C1 segment of cervical spinal cord (tissue), 14 donors: ENCODE measurements at places on chromosomes 6 and 20.

GRCh38 chr6:41071501-41071922 lies 644 bp downstream of the OARD1 start:
- DNase-seq = no peak

DNA sequence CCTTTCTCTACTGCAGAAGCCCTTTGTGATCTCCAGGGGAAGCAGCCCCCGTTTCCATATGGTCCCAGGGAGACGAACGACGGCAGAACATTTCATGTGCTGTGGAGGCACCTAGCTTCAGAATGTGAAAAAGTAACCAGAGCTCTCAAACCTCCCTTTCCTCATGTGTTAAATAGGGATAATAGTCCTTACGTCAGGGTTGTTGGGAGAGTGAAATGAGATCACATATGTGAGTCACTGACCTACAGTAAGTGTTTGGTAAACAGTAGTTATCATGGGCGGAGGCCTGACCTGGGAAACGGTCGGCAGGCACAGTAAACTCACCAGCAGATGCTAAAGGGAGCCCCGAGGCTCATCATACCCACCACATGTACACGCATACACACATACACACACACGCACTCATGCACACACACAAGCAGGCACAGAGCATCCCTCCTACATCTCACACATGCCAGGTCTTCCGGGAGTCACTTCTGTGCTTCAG lies 89.7 kb downstream of the LY86 start:
- no peak for DNase-seq

DNA sequence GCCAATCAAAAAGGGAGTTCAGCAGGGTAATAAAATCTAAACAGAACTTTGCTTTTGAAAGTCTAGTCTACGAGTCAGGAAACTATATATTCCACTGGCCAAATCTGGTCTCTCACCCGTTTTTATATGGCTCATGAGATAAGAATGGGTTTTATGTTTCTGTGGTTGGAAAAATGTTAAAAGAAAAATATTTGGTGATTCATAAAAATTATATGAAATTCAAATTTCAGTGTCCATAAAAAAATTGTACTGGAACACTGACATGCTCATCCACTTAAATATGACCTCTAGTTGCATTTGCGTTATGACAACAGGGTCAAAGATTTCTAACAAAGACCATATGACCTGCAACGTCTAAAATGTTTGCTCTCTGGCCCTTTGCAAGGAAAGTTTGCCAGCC lies 22.3 kb upstream of the LAMP5 start:
- no peak for DNase-seq

DNA sequence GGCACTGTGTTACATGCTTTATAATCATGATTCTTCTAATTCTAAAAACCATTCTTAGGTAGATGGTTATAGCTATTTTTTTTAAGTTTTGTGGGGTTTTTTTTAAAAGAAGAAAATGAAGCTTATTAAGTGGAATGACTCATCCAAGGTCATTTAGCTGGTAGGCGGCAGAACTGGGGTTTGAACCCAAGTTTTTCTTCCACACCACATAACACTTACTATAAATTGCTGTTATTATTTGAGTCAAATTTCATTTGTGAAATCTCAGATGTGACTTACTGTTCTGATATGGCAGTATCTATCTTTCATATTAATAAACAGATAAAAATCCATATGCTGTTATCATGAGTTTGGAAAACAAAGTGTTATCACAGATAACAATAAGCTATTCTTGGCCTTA lies 10.4 kb upstream of the COL10A1 start:
- DNase-seq = no peak

DNA sequence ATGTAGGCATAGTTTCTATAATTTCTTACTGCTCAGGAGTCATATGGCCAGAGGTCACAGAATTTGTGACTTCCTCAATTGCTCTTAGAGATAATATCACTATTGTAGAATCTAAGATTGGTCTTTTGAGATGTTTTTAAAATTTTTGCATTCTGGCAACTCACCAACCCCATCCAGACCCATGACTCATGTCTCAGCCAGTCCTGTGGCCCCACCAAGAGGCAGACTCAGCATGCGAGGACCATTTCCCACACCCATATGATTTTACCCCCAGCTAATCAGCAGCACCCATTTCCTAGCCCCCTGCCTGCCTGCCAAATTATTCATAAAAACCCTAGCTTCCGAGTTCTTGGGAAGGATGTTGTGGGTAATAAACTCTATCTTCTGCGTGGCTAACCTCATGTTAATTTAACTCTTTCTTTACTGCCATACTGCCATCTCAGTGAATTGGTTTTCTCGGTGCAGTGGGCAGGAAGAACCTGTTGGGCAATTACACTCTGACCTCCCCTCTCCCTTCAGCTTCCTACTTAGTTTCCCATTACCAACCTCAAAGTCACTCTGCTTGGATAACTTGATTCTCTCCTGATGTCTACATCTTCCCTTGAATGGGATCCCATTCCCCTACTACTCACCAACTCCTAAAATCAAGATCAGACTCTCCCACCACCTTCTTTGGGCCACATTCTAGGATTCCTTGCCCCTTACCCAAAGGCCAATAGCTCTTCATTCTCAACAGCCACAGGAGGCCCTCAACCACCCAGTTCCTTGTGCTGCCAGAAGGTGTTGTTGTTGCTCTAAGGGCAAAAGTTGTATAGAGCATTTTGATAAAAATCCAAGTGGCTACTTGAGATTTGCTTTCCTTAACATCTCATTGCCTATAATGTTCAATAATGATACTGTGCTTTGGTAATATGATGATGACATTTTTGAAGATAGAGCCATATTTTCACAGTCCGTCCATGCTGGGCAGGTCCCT lies 16.2 kb upstream of the IYD start:
- no peak for DNase-seq

GRCh38 chr6:328136-328670 lies 35.9 kb downstream of the DUSP22 start:
- no peak for DNase-seq
